ENCODE measurements at places on chromosomes 5 and 9.
A peak's percentile ranks its signal among the peaks of the same experiment; 100 is the strongest.

DNA sequence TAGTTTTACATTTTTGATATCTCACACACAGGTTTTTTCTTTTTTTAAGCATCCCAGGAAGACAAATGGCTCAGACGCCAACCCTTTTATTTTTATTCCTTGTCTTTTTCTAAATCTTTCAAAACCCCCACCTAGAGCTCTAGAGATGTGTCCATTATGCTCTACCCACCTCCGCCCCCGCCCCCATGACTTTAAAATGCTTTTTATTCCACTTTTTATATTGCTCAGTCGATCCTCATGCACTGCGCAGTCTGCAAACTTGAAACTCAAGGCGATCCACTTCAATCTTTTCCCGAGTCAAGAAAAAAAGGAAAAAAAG lies 411 bp upstream of the MAT2B start:
- no peak for DNase-seq

- no peak for DNase-seq
These were observed 13.3 kb downstream of the CORO2A start for GRCh38 chr9:98178874-98179850.

GRCh38 chr5:132854301-132854700 lies 12.0 kb downstream of the GDF9 start:
- no peak for DNase-seq

DNA sequence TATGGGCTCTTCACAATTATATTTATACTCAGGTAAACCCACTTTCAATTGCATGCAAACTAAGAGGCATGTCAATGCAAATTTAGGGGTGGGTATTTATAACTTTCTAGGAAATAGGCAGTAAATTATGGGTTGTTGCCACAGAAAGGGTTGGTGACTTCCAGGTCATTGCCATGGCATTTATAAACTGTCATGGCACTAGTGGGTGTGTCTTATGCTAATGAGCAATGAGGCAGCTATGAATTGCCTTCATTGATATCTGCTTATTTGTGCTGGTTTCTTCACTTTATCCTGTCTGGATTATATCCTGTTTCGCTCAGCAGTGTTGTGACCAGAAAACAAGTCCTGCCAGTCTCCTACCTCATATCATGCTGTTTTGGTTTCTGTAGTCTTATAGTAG lies 597.3 kb upstream of the DAB2 start:
- DNase-seq, result no peak

GRCh38 chr9:137762414-137763061 lies 115.0 kb upstream of the CACNA1B start:
- no peak for DNase-seq

- no peak for DNase-seq
These were observed 40.9 kb upstream of the F2RL2 start for GRCh38 chr5:76664079-76664478.

DNA sequence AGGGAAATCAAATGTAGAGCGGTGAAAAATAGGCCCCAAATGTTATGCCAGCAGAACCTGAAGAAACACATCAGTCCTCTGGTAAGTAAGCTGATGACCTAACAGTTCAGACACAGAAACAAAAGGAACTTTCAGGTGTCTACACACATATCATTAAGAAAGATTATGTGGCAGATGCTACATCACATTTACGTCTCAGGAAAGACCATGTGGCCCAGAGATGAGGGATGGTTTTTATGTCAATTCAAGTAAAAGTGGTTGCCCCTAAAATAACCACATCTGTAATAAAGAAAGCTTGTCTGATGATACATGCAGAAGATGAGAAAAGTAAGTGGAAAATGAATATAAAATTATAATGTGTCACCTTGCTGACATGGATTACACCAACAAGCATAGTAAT lies 31.4 kb downstream of the GNAQ start:
- DNase-seq, result no peak

- no peak for DNase-seq
These were observed 179.0 kb upstream of the PITX1 start for GRCh38 chr5:135213027-135213386.

DNA sequence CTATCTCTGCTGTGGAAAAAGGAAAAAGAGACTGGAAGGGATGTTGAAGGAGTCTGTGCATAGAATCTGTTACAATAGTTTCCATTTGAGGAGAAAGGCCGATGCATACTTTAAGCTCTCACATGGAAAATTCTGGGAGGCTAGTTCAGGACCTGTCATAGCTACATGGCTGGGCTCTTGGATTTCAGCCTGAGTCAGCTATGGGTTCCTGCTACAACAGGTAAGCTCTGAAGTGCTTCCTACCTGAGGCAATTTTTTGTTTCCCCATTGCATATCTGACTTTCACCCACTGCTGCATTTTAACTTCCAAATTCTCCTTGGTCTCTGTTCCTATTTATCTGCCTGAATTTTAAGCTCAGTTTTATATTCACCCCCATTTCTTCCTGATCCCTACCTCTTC lies 310.7 kb downstream of the RAB3C start:
- no peak for DNase-seq

DNA sequence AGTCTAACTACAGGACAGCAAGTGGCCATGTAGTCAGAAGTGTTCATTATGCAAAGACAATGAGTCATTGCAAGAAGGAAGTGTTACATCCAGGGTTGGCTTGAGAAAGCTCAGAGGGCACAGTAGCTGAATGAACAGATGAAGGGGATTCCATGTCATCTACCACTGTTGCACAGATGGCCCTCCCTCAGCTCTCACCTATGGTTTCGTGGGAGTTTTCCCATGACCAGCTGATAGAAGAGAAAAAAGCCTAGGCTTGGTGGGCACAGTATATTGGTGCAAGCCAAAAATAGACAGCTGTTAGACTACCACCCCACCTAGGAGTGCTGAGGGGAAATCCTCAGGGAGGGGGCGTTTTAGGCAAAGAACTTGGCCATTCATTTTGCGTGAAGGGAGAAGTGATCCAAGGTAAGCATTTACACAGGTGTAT lies 217.0 kb downstream of the DMRT2 start:
- DNase-seq, result no peak

- no peak for DNase-seq
These were observed 63.4 kb upstream of the LRRTM2 start for GRCh38 chr5:138938526-138938925.

DNA sequence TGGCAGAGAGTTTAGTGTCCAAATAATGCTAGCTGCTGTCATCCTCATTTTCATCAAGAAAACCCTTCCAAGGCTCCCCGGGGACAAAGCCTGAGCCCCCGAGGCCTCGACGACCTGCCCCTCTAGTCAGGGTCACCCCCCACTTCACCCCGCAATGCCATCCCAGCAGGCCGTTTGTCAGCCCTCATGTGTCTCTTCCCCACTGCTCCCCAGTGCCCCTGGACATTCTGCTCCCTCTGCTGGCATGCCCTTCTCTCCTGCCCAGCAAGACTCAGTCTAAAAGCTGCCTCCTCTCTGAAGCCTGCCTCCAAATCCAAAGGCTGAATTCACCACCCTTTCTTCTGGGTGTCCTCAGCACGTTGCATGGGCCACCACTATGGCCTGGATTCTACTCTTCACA lies 59.3 kb downstream of the PAX5 start:
- no peak for DNase-seq

DNA sequence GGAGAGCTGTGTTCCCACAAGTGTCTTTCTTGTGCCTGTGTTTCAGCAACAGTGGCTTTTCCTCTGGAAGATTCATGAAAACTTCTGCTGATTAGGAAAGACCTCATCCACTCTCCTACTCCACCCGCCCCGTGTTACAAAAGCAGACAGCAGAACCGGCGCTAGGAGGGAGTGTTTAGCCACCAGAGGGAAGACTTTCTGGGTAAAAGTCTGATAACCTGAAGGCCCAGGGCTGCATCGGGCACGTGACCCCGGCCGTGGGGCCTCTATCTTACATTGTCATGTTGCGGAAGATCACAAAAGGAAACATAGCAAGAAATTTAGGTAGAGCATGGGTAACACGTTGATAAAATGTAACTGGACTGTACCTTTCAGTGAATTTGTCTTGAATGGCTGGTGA lies 32.0 kb upstream of the DMRT2 start:
- no peak for DNase-seq

- DNase-seq, result no peak
These were observed 140.8 kb downstream of the PRR16 start for GRCh38 chr5:120604884-120605283.

DNA sequence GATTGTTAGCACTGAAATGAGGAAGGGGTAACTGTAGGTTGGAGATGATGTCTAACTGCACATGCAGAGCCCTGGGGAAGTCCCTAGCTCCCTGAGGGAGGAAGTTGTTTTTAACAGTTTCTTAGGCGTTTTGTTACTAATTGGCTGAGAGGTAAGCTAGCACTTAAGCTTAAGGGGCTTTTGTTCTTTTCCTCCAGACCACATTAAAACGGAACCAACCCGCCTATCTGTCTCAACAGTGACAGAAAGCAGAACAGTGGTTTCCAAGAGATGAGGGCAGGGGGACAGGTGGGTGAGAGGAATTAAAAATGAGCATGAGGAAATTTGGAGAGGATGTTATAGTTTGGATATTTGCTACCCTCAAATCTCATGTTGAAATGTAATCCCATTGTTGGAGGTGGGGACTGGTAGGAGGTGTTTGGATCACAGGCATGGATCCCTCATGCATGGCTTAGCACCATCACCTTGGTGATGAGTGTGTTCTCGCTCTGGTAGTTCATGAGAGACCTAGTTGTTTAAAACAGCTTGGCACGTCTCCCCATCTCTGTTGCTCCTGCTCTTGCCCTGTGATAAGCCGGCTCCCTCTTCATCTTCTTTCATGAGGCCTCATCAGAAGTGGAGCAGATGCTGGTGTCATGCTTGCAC lies 38.9 kb downstream of the LYRM7 start:
- DNase-seq, result no peak

- DNase-seq, result no peak
These were observed 547.3 kb upstream of the C9orf72 start for GRCh38 chr9:28120626-28121025.

DNA sequence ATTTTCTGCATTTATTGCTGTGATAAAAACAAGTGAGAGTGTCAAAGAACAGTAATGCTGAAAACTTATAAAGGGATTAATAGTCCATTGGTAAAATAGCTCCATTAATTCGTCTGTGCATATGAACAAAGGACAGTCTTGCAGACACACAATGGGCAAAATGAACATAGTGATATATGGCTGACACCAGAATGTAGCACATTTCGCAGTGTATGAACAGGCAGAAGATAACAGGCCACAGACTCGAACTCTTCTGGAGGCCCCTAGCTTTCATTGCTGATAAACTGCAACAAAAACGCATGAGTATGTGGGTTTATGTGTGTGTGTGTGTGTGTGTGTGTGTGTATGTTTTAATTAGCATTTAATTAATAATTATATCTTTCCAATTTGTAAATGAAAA lies 354.8 kb downstream of the TAF11L14 start:
- DNase-seq, result no peak

- no peak for DNase-seq
These were observed 475.1 kb downstream of the TMEM232 start for GRCh38 chr5:110251366-110251765.

DNA sequence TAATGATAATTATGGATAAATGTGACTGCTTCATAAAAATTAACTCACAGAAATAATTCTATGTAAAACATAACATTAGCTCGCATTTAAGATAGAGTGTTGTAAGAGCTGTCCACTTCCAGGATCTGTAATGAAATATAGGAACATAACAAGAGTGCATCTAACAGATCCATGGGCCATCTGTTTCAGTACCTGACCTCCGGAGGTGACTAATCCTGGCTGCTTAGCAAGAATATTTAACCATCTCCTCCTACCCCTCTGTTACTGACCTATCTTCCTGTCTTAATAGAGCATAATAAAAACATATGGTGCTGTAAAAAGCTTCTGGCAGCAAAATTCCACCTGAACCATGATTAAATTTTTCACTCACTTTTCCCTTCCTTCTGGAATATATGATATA lies 7.1 kb downstream of the PLCXD3 start:
- DNase-seq, result no peak

GRCh38 chr5:74028976-74029375 lies 403.0 kb downstream of the ARHGEF28 start:
- no peak for DNase-seq

- no peak for DNase-seq
These were observed 258.6 kb downstream of the FANCC start for GRCh38 chr9:95058795-95059386.

GRCh38 chr9:89879701-89880100 lies 274.9 kb downstream of the GADD45G start:
- no peak for DNase-seq

- DNase-seq, result no peak
These were observed 165.3 kb downstream of the TAF11L14 start for GRCh38 chr5:17799521-17799920.

- DNase-seq, result no peak
These were observed 248.2 kb downstream of the MAN2A1 start for GRCh38 chr5:109937951-109938350.

DNA sequence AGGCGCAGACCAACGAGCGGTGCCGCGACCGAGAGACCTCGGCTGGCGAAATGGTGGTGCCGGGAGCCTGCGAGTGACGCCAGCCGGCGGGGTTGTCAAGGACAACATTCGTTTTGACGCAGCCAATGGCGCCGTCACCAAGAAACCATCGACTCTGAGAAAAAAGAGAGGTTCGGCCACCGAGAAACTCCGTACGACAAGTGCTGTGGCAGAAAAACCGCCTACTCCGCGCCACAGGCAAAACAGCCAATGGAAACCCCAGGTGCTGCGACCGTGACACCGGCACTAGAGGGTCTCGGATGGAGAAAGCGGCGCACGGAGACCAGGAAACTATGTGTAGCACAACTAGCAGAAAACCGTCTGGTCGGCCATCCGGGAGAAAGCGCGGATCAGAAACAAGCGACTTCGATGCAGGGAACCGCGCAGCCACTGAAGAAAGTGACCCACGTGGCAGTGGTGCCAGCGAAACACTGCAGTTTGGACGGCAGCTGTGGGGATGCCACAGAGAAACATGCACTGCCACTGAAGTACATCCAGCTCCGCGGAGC lies 88.8 kb downstream of the ANXA2R start:
- peak; percentile 42 for DNase-seq

DNA sequence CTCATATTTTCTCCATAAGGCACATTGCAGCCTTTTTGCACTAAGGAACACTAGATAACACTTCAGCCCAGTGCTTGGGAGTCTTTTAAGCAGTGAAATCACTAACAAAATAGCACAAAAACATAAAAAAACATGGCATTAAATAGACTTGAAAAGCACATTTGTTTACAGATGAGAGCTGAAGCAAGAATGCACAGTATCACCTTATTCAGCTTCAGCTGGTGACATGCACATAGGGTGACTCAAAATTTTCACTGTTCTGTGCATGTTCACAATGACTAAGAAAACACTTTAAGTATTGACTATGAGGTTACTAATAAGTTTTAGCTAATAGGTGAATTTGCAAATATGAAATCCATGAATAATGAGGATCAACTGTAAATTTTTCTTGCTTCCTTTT lies 293.9 kb upstream of the TARS1 start:
- no peak for DNase-seq

DNA sequence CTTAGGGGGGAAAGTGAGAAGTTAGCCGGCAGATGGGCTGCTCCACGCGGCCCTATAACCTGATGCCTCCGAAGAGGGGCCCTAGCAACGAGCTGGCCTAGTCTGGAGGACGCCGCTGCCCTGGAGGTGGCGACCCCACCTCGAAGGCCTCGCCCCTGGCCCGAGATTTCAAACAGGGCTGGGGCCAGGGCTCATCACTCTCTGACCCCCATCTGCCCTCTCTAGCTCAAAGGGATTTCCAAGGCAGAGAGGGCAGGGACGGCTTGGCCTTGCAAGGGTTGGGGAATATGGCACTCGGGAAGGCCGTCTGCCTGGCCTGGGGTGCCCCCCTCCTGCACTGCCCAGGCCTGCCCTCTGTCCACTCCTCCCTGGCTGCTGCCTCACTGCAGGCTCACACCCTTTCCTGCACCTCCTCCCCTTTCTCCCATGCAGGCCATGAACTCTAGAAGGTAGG lies 25.5 kb upstream of the TIFAB start:
- no peak for DNase-seq
